ENCODE measurements at places on chromosomes 6 and 20.

- DNase-seq, result no peak
Observed at GRCh38 chr20:54004445-54004844, 65.9 kb downstream of the BCAS1 start.

GRCh38 chr20:58756450-58756775 is 63.8 kb downstream of the NPEPL1 start:
- DNase-seq, result no peak

- no peak for DNase-seq
Observed at GRCh38 chr6:139253656-139254055, 38.1 kb downstream of the TXLNB start.

DNA sequence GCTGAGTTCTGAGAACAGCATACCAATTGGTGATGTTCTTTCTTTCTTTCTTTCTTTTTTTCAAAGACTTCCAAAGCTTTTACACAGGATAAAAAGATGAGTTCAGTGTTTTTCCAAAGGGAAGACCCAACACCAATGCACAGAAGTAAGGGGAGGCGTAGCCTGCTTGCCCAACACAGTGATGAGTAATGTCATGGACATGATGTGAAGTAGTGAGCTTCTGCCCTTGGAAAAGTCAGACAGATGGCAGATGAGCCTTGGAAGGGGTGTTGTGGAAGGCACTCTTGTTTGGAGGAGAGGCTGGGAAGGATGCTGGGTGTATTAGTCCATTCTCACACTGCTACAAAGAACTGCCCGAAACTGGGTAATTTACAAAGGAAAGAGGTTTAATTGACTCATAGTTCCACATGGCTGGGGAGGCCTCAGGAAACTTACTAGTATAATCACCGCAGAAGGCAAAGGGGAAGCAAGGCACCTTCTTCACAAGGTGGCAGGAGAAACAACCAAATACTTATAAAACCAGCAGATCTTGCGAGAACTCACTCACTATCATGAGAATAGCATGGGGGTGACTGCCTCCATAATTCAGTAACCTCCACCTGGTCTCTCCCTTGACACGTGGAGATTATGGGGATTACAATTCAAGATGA is 12.6 kb downstream of the LRP11 start:
- DNase-seq, result no peak
